ENCODE measurements at places on chromosomes 5 and 9. TPM values are rescaled to one million over a fixed set of nuclear protein-coding genes. Genes with fewer than 3 reads are reported as not detected.

SCGB3A2 gene
- not detected for total RNA-seq

SPOCK1 gene
- total RNA-seq: 34.3 TPM

AK8 gene
- 0.42 TPM for total RNA-seq

TMEM232 gene
- total RNA-seq: 3.1 TPM

NDUFAF2 gene
- 141 TPM for total RNA-seq

DNA sequence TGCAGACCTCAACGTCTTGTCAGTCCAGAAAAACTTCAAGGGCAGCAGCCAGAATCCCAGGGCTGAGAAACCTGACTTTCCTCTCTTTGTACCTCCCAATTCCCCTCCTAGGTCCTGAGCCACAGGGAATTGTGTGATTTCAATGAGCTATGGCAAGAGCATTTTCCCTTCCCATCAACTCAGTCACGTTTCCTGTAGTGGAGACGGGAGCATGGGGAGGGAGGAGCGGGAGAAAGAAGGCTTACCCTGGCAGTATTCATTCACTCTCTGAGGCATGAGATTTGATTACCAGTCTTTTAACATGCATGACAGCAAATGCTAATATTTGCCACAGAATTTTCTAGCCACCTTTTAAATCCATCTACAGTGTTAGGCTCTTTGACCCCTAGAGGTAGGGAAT is 109.4 kb upstream of the TBCA start:
- no peak overlapping the region for H3K4me3 ChIP-seq
- peaks cover 12% of the 10 kb centered on the region for H3K4me1 ChIP-seq
- H3K27ac ChIP-seq: no peak overlapping the region
- H3K27me3 ChIP-seq: no peaks in the 10 kb centered on the region

GRCh38 chr9:130297371-130297770 is 31.8 kb downstream of the HMCN2 start:
- no peak overlapping the region for H3K27ac ChIP-seq
- no peak for DNase-seq
- H3K36me3 ChIP-seq: no peaks in the 10 kb centered on the region
- peaks cover 71% of the 10 kb centered on the region for H3K27me3 ChIP-seq
- no peaks in the 10 kb centered on the region for H3K4me1 ChIP-seq
- H3K4me3 ChIP-seq: no peak overlapping the region

DNA sequence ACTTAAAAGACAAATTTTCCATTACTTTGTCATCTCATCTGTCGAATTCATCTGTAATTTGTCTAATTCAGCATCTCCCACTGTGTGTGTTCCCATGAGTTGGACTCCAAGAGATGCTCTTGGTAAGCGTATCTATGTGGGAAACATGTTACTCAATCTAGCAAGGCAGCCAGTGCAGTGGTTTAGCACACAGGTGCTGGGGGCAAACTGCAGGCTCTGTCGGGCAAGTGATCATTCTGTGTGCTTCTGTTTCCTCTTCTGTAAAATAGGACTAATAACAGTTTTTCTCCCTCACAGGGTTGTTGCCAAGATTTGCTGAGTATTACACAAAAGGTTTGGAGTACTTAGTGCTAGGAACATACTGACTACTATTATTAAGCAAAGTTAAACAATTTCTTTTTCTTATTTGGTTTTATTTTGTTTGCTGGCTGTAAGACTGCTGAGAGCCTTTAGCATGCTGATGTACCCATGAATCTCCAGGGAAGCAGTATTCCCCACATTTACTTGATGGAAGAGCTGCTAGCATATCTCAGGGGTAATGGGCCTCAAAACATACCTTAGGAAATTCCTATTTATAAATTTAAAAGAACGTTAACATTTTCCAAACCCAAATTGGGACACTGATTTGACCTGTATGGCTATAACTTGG is 709 bp upstream of the GAPT start:
- H3K27ac ChIP-seq: no peak overlapping the region
- no peaks in the 10 kb centered on the region for H3K36me3 ChIP-seq
- H3K4me3 ChIP-seq: no peak overlapping the region

- H3K27me3 ChIP-seq: no peaks in the 10 kb centered on the region
- peak; percentile 73 for DNase-seq
- no peaks in the 10 kb centered on the region for H3K36me3 ChIP-seq
- peaks cover 12% of the 10 kb centered on the region for H3K4me1 ChIP-seq
- H3K27ac ChIP-seq: no peak overlapping the region
Measured at GRCh38 chr5:57383093-57383861, 99.3 kb downstream of the ACTBL2 start.

DNA sequence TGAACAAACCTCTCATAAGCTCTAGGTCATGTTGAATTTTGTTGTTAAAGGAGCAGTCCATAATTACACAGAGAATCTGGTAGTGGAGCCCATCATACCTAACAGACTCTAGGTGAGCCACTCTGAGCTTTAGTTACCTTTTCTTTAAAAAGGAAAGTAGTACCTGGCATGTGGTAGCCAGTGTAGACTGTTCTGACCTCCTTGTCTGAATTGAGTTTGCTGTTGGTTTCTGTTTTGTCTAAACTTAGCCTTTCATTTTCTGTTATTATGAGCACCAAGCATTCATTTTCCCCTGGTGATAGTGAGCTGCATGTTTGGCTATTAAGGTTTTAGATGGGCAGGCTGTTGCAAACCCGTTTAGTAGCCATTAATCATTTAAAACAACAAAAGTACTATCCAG is 112.2 kb downstream of the MAST4 start:
- H3K27me3 ChIP-seq: no peaks in the 10 kb centered on the region
- no peaks in the 10 kb centered on the region for H3K36me3 ChIP-seq
- no peak overlapping the region for H3K27ac ChIP-seq
- H3K4me3 ChIP-seq: no peak overlapping the region
- DNase-seq: no peak

DNA sequence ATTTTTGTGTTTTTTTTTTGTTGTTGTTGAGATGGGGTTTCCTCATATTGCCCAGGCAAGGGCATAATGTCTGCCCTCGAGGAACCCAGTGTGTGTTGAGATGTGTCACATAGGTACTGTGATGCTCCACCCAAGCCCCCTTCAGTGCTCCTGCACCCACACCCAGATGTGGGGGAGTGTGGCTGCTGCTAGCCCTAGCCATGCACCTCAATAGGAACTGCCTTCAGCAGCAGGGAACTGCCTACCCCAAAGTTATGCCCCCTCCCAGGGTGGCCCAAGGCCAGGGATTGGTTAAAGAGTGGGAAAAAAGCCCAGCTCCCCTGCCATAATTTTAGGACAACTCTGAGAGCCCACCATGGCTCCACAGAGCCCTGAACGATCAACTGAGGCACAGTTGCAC is 33.3 kb upstream of the EPB41L4B start:
- no peak overlapping the region for H3K4me3 ChIP-seq
- no peaks in the 10 kb centered on the region for H3K27me3 ChIP-seq
- DNase-seq: no peak
- H3K27ac ChIP-seq: no peak overlapping the region
- H3K4me1 ChIP-seq: peaks cover 7% of the 10 kb centered on the region

GRCh38 chr5:155936520-155937406 is 390.2 kb upstream of the SGCD start:
- no peaks in the 10 kb centered on the region for H3K4me1 ChIP-seq
- no peak for DNase-seq

All from MCF 10A (cell line).